ENCODE measurements at places on chromosomes 3 and 15.

DNA sequence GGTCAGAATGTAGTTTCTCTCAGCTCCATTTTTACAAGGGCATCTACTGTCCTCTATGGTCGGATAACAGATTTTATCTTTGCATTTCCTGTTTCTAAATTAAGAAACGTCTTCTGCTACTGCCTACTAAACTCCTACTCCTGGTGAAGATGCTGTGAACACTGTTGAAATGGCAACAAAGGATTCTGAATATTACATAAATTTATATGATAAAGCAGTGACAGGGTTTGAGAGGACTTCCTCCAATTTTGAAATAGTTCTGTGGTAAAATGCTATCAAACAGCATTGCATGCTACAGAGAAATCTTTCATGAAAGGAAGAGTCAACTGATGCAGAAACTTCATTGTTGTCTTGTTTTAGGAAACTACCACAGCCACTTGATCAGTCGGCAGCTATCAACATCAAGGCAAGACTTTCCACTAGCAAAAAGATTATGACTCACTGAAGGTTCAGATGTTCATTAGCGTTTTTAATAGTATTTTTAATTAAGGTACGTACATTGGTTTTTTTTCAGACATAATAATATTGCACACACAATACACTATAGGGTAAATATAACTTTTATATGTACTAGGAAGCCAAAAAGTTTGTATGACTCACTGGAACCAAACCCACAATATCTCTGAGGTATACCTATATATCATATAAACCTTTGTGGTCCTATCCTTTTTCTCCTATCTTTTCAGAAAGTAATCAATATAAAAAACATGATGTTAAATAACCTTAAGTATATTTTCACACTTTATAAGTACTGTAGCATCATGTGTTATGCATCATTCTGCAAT, 156.1 kb downstream of the STAG1 start:
- DNase-seq, result no peak

DNA sequence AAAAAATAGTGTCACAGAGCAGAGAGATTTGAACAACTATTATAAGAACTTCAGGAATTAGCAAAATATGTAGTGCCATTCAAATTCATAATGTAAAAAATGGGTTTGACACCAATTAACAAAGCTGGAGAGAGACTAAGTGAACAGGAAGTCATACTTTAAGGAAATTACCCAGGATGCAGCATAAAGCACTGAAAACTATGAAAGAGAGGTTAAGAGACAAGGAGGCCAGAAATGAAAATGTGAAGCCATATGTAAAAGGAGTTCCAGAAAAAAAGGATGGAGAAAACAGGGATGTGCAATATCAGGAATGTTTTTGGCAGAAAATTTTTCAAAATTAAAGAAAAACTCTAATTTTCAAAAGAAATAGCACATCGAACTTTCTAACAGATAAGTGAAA, 57.6 kb downstream of the SLCO2A1 start:
- no peak for DNase-seq

DNA sequence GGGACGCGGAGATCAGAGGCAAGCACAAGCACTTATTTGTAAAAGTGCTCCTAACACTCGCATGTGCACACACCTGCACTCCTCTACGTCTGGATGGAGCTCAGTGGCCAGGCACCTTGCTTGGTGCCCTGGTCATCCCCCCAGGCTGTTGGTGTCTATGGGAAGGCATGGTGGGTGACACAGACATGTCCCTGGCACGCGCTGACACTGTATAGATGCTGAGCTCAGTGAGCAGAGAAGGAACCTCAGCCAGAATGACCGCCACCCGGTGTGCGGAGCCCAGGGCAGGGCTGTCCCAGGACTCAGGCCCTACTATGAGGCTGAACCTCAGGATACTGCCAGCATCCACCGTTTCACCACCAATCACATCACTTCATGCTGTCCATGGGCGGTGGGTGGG, 64.5 kb downstream of the NIPA2 start:
- no peak for DNase-seq

- DNase-seq, result peak; percentile 23
These were observed 154.4 kb upstream of the SGO1 start for GRCh38 chr3:20340324-20340928.

DNA sequence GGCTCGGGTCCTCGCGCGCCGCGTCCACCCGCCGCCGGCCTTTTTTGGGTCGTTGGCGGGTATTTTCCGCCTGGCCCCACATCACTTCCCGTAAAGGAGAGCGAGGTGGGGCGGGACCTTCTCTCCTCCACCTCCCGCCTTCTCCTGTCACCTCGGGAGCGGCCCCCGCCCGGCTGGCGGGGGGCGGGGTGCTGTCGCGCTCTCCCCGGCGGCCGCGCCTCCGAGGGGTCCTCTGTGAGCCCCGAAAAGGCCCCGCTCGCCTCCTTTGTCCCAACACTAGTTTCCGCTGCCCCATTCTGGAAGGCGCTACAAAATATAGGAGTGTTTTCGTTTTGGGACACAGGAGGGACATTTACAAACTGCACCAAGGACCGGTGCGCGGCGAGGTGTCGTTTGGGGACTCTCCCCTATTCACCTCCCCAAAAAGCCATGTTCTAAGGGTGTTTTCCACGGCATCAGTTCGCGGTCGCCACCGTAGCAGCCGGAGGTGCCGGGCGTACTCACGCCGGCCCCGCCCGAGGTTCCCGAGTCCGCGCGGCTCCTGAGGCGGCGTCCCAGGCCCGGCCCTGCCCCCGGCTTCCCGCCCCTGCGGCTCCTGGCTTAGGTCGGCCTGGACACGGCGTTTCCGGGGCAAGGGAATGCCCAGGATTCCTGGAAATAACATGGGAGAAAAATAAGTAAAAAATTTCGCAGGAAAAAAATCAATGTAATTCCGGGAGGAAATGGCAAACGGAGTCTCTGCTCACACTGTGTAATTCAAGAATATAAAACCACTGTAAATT, at the start of gene RAB27A:
Gene RAB27A (minus strand): TSS at position 68 of the 782 bp plus-strand sequence. CDS start 54,879 bp downstream, outside the sequence.
- peak; percentile 1 for DNase-seq

DNA sequence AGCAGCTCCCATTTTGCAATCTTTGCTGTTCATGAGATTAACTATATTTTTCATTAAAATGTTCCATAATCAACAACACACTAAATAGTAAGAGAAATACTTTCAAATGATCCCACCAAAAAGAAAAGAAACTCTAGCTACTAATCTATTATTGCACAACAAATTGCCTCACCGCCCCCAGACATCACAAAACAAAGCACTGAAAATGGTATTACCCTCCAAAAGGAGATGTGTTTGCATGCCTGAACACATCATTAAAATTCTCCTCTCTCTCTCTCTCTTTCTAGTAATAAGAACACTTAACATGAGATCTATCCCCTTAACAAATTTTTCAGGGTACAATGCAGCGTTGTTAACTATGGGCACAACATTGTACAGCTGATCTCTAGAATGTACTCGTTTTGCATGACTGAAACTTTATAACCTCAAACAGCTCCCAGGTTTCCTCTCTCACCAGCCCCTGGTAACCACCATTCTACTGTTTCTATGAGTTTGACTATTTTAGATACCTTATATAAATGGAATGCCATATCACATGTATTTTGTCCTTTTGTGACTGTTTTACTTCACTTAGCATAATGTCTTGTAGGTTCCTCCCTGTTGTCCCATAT, 33.1 kb downstream of the WNT5A start:
- no peak for DNase-seq

DNA sequence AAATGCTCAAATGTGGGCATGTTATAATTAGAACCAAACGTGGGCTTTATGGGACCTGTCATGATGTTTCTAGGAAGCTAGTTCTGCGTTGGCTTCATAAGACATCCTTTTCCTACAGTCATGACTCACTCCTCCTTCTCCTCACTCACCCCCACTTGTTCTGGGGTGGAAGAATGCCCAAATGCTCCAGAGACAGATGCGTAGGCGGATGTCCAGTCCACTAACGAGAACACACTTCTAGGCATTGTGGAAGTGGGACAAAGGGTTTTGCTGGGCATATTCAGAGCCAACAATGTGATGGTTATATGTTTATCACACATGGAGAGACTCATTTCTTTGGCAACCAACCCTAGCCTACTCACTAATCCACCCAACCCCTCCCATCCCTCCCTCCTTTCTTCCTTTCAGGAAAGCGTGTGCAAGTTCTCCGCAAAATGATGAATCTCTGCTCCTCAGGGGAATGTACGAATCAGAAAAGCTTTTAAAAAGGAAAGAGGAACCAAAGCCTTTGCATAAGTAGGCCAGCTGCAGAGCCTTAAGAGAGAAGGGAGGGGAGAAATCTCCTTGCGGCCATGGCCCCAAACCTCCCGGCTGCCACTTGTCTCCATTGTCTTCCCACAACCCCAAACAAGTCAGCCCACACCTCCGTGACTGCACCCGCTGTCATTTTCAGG, 123.0 kb upstream of the SPRED1 start:
- DNase-seq, result no peak

DNA sequence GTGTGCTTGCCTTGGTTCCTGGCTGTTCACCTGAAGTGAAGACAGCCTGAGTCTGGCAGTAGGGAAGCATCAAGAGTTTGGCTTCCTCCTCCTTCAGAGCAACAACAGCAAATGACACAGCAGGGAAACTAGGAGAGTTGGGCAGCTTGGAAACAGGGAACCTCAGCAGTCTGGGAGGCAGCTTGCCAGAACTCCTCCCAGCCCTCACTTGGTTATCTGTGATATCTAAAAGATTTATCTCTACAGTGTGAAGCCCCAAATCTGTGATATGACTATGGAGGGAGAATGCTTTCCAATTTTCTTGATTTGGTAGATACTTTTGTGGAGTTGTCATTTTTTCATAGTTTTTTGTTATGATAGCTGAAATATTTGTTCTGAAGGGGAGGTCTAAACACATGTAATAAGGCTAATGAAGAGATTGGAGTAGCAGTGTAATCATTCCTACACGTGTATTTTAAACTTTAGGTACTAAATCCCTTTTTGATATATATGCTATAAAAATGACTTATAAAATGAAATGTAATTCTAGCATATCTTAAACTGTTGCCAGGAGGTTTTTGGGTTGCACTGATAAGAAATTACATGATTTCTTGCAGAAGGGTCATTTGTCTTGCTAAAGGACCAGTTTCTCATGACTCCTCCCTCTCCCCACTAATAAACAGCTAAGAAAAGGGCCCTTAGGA, 20.8 kb downstream of the UBE2E1 start:
- DNase-seq, result no peak

- DNase-seq, result peak; percentile 64
These were observed 81.8 kb downstream of the CLASP2 start for GRCh38 chr3:33636125-33636850.

All from NCI-H1092 treated with DMSO at 0.1 percent for 48 hours (cell line).